ENCODE measurements at places on chromosomes 1 and 21.
A peak's percentile ranks its signal among the peaks of the same experiment; 100 is the strongest.

DNA sequence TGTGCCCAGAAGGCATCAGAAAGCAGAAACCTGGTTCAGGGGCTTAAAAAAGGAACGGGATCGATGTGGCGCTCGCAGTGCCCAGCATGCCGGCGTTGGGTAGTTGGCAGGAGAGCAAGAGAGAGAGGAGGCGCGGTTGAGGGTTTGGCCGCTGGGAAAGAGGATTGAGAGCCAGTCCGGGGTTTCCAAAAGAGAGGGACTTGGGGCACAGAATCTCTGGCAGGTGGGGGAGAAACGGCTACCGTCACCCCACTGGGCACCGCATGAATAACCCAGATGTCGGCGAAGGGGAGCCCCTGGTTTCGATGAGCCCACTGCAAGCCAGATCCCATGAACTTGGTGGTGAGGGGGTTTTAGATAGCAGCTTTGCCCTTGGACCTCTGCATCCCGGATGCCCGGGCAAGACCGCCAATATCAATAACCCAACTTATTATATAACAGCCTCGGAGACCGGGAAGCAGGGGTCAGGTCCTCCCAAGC, 60.4 kb upstream of the ACOT11 start:
- DNase-seq: no peak

DNA sequence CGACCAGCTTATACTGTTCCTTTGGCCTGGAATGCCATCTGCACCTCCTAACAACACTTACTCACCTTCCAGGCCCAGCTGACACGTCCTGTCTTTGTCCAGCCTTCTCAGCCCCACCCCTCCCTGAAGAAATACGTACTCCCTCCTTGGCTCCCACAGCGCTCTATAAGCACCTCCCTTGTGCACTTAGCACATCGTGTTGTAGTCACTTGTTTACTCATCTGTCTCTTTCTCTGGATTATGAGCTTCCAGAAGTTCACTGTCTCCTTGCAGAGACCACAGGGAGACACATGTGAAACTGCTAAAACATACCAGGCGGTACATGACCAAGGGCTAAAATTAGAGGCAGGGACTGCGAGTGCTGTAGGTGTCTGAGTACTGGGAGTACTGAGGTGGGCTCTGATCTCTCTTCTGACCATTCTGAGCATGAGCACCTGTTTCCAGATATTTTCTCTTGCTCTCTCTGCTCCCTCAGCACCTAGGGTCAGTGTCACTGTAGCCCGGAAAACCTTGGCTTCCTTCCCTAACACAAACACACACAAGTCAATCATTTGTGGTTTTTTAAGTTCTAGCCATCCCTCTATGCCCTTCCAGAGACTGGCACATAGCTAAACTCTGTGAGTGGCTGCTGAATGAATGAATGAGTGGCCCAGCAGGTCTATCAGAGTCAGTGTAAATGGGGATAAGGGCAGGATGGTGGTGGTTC, 5.1 kb downstream of the DCST1 start:
- DNase-seq: peak; percentile 48

DNA sequence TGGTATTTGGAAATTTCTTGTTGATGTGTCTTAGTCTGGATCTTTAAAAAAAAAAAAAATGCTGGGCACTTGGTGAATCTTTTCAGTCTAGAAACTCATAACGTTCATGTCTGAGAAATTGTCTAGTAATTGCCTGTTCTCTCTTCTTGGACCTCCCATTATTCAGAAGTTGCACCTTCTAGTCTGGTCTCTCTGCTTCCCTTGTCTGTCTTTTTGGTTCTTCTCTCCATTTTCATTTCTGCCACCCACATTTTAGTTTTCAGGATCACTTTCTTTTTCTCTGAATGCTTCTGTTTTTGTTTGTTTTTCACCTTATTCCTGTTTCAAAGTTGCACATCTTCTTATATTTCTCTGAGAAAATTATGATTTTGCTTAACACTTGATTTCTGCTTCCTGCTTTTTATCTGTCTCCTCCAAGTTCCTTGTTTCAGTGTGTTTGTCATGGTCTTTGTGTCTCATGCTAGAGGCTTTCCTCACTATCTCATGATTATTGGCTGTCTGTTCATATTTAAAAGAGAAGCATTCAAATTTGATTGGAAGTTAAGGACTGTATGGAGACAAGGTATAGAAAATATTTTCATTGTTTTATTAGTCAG, 21.3 kb downstream of the BACE2 start:
- no peak for DNase-seq

GRCh38 chr21:38042246-38042645, 126.0 kb upstream of the KCNJ6 start:
- no peak for DNase-seq

GRCh38 chr1:51605961-51606723, 10.8 kb upstream of the OSBPL9 start:
- DNase-seq: no peak

- no peak for DNase-seq
Measured at GRCh38 chr1:235932090-235932510, 65.4 kb upstream of the LYST start.

- no peak for DNase-seq
Measured at GRCh38 chr1:184395370-184395769, 8.5 kb downstream of the C1orf21 start.

GRCh38 chr21:32878661-32879060, 107.1 kb upstream of the PAXBP1 start:
- no peak for DNase-seq

GRCh38 chr1:178335426-178335825, 161.3 kb downstream of the CLEC20A start:
- no peak for DNase-seq

DNA sequence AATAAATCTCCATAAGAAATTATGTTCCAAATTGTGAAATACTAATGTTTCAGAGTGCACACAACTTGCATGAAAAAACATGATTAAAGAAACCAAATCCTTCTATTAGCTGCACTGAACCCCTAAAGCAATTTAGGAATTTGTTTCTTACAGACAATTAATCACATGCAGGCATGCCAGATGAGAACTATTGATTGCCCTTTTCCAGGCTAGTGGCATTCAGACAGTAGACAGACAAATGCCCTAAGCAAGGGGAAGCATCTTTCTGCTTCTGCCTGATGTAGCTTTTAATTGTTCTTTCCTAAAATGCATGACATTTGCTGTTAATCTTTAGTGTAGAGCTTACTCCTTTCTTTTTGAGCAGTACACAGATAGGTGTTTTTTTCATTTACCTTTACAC, 229.5 kb downstream of the DPYD start:
- DNase-seq: no peak

DNA sequence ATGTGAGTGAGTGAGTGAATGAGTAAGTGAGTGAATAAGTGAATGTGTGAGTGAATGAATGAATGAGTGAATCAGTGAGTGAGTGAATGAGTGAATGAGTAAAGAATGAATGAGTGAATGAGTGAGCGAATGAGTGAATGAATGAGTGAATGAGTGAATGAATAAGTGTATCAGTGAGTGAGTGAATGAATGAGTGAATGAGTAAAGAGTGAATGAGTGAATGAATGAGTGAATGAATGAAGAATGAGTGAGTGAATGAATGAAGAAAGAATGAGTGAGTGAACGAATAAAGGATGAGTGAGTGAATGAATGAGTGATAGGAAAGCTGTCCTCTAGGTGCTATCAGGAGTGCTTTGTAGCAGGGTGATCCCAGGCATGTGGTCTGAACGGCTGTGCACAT, 35.7 kb downstream of the CFAP74 start:
- DNase-seq: no peak

DNA sequence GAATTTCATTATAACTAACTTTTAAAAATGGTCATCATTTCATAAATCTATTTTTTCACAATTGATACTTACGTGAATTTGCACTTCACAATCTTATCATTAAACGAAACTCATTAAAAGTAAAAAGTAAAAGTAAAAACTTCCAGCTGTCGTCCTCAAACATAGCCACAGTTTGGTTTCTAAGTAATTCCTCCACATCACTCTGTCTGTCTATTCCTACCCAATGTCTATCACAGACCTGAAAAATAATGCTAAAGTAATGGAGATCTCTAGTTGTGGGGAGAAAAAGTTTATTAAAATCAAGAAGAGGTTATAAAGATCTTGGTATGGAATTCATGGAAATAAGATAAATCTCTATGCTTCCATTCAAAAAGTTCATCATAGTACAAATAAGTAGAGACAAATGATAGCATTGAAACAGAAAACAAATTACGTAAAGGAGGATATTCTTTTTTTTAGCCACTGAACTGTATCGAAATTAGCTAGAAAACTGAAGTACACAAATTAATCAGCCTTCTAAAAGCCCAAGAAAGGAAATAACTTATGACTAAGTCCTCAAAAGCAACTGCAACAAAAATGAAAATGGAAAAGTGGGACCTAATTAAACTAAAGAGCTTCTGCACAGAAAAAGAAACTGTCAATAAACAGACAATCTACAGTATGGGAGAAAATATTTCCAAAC, 148.6 kb downstream of the TIAM1 start:
- no peak for DNase-seq

DNA sequence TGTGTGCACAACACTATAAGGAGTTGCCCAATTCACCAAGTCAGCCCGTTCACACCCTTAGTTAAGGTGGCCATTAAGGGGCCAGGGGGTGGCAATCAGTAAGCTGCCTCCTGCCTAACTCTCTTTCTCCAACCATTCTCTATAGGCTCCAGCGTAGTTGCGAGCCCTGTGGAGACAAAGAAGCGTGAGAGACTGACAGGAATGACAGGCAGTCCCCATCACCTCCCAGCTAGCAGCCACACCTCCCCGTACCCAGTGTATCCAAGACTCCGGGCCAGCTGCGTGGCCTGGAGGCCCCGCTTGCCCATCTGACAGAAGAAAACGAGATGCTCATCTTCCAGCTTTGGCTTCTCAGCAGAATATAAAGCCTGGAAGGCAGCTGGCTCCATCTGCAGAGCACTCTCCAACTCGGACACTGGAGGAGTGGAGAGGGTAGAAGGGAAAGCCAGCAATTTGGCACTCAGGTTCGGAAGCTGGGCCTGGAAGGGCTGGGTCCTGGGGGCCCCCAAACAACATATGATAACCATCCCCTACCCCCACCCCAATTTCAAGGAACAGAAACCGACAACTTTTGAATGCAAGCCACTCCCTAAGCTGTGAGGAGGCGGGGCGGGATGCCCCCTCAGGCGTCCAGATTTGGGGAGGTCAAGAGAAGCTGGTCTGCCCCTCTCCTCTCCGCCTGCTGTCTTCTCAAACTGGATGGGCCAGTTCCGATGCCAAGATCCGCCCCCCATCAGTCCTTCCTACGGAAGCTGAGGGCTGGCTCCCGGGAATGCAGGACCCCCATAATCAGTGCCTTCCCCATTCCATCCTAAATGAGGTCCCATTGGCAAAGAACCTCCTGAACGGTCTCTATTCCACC, 872 bp downstream of the TSTD1 start:
- no peak for DNase-seq

- no peak for DNase-seq
Measured at GRCh38 chr21:44684483-44684882, 2.5 kb upstream of the KRTAP12-1 start.

DNA sequence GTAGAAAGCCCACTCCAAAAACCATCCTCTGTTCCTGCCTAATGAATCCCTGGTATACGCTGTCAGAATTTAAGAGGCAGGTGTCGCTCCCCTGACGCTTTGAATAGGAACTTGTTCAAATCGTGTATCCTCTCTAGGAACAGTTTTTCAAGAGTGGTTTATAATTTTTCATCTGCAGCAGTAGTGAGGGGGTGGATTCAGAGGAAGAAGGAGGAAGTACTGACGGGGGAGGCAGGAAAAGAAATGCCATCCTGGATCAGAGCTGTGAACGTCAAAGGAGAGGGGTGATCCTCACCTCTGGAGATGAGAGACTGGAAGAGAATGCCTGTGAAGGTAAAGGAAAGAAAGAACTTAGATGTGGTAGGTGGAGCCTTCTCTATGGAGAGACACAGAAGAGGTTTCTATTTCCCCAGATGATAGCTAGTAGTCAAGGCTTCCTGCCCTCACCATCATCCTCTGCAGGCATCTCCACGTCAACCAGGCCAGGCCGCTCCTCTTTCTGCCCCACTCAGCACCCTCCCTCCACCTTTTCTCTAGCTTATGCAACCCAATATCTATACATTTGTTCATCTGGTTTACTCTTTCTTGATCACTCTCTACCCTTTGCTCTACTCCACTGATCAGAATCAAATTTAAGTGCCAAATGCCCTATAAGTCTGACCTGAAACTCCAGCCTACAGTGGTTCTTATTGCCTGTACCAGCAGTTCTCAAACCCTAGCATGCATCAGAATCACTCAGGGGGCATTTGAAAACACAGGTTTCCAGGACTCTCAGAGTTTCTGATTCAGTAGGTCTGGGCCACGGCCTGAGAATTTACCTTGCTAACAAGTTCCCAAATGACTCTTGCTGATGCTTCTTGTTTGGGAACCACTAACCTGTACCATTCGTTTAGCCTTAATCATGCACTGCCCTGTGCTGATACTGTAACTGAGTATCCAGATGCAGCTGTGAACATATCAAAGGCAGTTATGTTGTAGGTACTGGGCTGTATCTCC, 13.1 kb upstream of the BCL9 start:
- DNase-seq: no peak

- DNase-seq: no peak
Measured at GRCh38 chr1:116178837-116179236, 67.6 kb downstream of the MAB21L3 start.

GRCh38 chr1:94044290-94044790, 76.6 kb downstream of the ABCA4 start:
- DNase-seq: no peak

DNA sequence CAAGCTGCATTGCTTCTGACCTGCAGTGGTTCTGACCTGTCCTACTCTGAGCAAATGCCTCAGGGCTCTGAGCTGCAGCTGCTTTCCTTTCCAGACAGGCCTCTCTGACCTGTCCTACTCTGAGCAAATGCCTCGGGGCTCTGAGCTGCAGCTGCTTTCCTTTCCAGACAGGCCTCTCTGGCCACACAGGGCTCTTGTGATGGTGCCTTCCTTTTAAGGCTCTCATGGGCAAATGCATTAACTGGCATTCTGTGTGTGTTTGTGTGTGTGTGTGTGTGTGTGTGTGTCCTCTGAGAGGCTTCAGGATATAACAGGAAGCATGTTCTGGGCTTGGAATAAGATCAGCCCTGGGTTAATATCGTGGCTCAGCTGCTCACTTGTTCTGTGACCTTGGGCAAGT, 131.3 kb downstream of the NTPCR start:
- peak; percentile 43 for DNase-seq

DNA sequence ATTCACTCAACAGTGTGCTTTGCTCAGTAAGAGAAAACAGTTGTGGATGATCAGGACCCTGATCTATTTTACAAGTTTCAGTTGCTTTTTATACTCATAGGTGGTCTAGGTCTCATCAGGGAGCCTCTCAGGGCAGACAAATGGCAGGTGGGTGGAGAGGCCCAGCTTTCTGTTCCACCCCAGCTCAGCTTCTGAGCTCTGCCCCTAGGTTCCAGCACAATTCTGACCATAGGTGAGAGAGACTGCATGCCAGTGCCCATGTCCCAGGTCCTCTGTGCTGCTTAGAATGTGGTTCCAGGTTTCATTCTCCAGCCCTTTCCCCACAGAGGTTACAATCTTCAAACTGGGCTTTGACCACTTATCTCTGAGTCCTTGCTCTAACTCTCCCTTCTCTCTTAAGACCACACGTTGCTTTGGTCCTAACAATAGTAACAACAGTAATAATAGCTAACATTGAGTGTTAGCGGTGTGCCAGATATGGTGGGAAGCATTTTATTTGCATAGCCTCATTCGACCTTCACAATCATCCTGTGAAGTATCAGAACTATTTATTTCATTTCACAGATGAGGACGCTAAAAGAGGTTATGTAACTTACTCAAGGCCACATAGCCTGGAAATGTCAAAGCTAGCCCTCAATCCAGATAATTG, 19.6 kb upstream of the DUSP10 start:
- no peak for DNase-seq
